ENCODE measurements at places on chromosomes 1 and 21.

DNA sequence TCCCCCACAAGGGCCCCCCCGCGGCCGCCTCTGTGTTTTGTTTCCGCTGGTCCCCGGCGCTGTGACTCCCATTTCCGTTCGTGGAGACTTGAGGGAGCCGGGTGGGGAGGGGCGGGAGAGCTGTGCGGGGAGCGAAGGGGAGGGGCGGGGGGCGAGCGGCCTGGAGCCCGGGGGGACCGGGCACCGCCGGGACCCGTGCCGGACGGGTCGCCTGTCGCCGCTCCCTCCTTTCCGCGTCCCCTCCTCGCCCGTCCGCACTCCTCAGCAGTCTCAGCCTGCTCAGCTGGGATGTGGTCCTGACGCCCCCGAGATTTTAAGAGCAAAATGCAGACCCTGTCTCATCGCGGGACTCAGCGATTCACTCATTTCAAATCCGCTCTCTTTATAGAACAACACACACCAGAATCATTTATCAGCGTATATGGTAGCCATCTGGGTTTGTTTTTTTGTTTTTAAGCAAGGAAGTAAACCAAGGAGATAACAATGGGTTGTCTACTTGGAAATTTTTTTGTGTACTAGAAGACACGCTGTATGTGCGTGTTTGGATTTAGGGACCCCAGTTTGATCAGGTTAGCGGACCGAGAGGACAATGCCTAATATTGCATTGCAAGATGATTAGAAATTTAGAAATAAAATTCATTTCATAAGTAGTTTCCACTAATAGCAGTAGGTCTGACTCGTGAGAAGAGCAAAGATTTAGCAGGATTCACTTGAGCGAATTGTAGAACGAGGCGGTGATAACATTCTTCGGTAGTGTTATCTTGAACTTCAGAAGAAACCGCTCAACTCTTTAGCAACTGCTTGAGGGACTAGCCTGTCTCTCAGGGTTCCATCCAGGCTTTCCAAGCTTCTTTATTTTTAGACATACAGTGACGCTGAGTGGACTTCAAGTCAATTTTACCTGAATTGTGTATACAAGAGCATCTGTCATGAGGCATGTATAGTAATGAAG is 1.1 kb downstream of the GABPA start:
- DNase-seq = no peak

GRCh38 chr1:9020305-9020704 is 5.9 kb downstream of the SLC2A7 start:
- DNase-seq = no peak

DNA sequence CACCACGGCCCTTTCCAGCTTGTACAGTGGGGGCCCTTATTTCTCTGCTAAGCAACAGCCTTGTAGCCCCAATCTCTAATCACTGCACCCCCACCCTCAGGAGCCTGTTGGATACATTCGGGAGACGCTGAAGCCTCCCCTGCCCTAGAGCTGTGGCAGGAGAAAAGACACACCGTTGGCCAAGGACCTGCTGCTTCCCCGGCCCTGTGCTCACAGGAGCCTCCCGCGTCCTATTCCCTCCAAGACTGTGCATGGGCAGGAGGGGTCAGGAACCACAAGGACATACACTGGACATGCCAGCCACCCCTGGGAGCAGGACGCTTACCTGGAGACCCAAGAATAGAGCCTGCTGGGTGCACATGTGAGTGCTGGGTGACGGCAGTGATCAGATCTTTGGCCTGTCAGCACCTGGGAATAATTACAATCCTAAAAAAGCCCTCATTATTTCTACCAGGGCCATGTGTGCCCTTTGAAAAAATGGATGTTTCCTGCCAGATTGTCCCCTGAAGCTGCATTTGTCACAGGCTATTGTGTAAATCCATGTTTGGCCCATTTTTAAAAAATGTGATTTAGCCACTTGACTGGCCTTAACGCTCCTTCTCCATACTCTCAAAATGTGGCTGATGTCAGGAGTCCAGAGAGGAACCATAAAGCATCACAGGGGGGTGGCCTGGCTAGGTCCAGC is 590.6 kb downstream of the MATN1 start:
- no peak for DNase-seq

DNA sequence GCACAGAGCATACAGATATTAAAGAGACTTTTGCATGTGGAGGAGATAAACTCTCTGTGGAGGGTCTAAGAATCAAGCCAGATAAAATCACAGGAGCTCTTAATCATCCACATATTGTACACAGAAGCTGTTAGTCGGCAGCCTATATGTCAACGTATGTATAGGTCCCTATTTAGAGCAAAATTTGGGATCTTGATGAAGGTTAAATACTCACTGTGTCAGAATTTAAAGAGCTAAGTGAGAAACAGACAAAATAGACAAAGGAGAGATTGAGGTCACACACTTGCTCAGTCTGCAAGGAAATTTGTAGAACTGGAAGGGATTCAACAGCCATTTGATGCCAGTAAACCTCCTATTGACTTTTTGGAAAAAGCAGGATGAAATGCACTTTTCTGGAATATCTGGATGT is 4.1 kb upstream of the IRF2BP2 start:
- DNase-seq = no peak

DNA sequence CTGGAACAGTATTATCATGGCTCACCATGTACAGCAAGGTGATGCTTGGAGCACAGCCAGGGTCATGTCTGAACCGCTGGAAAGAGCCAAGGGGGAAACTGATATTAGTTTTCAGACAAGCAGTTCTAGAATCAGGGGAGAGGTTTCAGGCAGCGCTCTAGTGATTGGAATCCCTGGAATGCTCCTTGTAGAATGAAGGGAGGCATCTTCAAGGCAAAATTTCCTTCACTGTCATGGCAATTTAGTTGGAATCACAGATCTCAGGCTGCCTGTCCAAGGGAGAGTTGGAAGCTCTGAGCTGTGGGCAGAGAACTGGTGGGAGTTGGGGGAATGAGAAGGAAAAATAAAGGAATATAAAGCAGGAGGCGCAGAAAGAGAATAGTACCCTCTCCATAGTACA is 737.1 kb downstream of the PTPRU start:
- no peak for DNase-seq

GRCh38 chr21:46515109-46515508 is 56.4 kb downstream of the DIP2A start:
- DNase-seq = no peak

GRCh38 chr1:17904290-17904689 is 149.2 kb downstream of the ACTL8 start:
- no peak for DNase-seq
